ENCODE measurements at places on chromosomes 4 and X. TPM values are rescaled to one million over a fixed set of nuclear protein-coding genes. Genes with fewer than 3 reads are reported as not detected.

The SNCA gene
- 63.6 TPM for total RNA-seq

The MSANTD1 gene
- total RNA-seq, result 1.4 TPM

The FGFBP2 gene
- 0.94 TPM for total RNA-seq

The SH3TC1 gene
- 8.6 TPM for total RNA-seq

The DDX60 gene
- total RNA-seq, result 28.0 TPM

The BST1 gene
- total RNA-seq, result 14.1 TPM

The ALAS2 gene
- 49.0 TPM for total RNA-seq

The CXCL5 gene
- 0.33 TPM for total RNA-seq
